ENCODE measurements at places on chromosomes 13 and 19.

GRCh38 chr13:73325723-73326558 is 267.1 kb downstream of the KLF5 start:
- no peak for DNase-seq

DNA sequence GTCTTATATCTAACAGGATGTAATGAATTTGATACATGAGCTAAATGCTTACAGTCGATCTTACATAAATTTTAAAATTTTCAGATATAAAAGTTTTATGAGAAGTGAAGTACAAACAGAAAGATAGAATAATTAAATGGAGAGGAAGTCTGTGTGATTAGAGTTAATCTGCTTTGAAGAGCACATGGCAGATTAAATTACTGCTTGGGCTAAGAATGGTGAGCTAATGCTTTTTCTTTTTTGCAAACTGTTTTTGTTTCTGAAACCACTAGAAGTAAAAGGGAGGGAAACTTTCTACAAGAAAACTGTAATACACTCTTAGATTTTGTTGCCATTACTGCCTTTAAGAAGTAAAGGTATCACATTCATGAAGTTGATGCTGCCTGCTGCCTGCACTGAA is 96.3 kb upstream of the SPRY2 start:
- no peak for DNase-seq

GRCh38 chr13:36965767-36966166 is 33.4 kb downstream of the ALG5 start:
- no peak for DNase-seq

DNA sequence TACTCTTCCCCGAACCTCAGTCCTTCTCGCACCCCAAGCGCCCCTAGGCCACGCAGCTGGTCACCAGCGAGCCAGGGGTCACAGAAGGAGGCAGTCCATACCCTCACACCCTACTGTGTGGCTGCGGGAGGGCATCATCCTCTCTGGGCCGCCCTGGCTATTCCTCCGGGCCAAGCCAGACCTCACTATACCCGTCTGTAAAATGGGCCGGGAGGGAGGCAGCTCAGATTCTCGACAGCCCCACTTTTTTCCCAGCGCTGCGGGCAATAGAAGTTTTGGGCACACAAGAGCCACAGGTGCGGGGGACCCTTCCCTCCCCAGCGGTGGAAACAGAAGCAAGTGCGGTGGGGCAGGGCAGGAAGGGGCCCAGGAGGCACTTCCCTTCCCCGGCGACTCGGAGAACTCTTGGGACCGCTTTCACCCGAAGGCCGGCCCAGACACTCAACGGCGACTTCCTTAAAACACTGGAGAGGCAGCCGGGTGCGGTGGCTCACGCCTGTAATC is 5.6 kb upstream of the ARRDC2 start:
- DNase-seq = no peak

GRCh38 chr13:49774376-49775005 is 18.0 kb downstream of the KPNA3 start:
- no peak for DNase-seq
